ENCODE measurements at places on chromosomes 5 and 9.

GRCh38 chr9:72185561-72185960, 36.3 kb downstream of the GDA start:
- DNase-seq, result no peak

GRCh38 chr9:12964271-12964670, 189.5 kb downstream of the LURAP1L start:
- no peak for DNase-seq

DNA sequence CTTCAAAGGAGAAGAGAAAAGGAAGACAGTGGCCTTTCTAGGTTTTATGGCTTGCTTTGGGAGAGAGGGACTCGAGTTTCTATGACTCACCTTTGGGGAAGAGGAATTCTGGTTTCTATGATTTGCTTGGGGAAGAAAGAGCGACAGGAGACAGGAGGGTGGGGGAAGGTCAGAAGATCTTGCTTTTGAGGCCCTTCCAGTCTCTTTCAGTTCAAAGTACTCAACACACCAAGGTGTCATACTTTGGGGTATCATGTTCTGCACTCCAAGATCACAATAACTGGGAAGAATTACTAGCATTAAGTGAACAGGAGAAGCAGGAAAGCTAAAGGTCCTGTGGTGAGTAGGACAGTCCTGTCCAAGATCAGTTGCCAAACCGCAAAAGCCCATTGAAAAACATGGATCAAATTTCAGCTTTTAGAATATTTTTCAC, 324.5 kb downstream of the ARHGEF28 start:
- DNase-seq, result no peak

GRCh38 chr9:128523199-128523925, 18.8 kb downstream of the GLE1 start:
- no peak for DNase-seq

DNA sequence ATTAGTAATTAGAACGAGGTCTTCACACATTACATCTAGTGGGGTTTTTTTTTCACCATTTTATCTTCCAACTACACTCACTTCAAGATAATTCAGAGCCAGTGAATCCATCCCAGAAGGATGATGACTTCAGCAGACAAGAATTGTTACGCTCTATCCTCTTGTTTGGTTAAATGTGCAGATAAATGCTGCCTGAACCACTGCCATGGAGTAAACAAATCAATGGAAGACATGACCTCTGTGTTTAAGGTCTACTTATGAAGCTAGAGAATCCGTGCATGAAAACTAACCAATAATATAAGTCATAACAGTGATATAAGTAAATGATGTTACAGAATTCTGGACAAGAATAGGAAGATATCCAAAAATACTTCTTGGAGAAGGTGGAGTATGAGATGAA, 602.6 kb downstream of the TLR4 start:
- DNase-seq, result no peak

DNA sequence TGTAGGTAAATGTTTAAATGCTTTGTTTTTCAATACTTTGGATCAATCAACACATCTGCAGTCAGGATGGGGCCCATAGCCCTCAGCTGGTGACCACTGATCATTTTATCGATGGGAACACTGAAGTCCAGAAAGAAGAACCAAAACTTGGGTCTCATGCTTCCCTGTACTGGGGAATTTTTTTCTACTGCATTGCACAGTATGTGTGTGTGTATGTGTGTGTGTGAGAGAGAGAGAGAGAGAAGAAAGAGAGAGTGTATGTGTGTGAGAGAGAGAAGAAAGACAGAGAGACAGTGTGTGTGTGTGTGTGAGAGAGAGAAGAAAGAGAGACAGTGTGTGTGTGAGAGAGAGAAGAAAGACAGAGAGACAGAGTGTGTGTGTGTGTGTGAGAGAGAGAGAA, 202.9 kb upstream of the MSX2 start:
- DNase-seq, result no peak

DNA sequence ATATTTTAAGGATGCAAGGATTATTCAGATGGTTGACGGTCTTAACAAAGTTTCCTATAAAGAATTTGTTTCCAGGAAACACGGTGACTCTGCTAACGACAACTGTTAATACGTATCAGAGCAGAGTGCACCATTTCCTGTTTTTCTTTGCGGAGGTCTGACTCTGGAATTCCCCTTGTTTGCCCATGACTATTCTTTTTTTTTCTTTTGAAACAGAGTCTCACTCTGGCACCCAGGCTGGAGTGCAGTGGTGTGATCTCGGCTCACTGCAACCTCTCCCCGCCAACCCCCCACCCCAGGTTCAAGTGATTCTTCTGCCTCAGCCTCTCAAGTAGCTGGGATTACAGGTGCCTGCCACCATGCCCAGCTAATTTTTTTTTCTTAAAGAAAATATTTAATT, 115.9 kb downstream of the CDC42SE2 start:
- DNase-seq, result peak; percentile 42

DNA sequence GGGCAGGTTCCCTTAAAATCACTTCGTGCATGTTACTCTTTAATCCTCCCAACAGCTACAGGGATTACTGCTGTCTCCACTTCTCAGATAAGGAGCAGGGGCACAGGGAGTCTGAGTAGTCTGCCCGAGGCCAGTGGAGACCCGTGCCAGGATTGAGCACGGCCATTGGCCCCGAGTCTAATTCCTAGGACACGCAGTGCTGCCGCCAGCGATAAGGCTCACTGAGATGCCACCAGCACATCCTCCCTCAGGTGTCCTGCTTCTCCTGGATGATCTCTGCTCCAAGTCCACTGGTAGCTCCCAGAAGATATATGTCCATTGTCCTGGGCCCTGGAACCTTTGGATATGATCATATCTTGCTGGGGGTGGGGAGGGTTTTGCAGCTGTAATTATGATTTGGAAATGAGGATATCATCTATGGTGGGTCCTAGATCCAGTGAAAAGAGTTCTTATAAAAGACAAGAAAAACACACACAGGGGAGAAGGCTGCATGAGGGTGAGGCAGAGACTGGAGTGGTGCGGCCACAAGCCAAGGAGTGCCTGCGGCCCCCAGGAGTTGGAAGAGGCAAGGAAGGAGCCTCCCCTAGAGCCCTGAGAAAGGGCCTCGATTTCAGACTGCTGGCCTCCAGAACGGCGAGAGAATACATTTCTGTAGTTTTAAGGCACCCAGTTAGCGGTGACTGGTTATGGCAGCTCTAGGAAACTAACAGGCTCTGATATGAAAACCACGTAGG, 19.4 kb upstream of the MED10 start:
- DNase-seq, result no peak

- DNase-seq, result no peak
These were observed 46.8 kb upstream of the PLPP6 start for GRCh38 chr9:4615251-4615650.

DNA sequence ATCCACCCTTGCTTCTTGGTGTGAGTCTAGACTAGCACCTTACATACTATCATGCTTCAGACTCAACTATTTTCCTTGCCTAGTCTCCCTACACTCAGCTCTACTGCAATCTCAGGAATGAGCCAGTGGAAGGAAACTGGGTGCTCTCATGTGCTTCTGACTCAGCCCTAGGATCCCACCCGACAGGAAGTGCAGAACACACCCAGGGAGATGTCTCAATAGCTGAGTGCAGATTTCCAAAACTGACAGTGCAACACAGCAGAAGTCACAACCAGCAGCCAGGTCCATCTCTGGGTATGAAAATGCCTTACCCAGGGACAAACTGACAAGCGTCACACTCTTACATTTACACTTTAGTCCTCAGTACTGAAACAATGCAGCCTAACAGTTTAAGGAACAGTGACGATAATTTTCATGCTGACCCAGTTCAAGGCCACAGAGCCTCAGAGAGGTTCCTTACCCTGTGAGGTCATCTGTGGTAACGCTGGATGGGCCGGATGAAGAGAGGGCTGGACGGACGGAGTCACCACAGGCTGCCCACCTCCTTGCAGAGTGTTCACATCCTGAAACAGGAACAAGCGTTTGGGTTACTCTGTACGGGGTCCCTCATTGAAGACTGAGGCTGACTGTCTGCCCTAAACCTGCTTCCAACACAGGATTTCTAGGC, 33.0 kb downstream of the FKBP15 start:
- no peak for DNase-seq

DNA sequence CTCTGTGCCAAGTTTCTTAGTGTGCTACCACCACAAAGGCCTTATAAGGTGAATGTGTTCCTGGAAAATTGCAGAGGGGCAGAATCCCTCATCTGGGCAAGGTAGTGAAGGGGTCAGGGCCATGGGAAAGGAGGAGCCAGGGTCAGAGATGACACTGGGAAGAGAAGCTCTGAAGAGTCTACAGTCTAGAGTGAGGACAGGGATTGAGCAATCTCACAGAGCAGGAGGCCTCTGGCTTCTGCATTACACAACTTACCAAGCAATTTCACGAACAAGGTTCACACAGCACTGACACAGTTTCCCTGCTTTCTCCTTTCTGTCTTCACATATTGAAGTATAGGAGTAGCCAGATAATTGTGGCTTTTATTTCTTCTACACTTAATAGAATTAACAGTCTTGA, 24.5 kb upstream of the IDNK start:
- no peak for DNase-seq

DNA sequence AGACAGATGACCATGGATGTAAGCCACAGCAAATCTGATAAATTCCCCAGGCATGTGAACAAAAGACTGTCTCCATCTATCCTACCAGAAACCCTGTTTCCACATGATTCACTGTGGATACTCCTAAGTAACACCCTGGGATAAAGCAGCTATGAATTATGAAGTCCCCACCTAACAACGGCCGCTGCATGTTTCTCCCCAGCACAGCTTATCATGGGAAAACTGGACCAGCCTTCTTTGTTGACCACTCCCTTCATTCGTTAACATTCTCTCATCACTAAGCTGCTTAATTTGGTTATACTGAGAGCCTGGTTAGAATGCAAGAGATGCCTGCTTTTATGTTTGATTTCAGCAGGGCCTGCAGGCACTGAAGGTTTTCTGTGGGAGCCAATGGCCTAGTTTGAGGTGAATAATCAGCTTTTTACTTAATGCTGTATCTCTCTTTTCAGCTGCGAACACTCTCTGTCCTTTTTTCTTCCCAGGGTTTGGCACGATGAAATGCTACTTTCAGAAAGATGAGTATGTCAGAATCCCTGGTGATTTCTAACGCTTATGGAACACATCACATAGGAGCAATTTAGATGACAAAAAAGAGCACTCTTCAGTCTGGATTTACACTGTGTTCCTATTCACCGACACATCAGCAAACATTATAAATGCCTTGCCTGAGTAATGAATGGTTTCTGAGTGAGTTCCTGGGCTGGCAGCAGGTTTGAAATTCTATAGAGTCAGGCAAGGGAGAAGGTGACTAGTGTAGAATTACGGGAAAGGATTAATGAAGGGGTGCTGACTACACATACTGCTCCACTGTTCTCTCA, 318.4 kb upstream of the ZNF608 start:
- no peak for DNase-seq

DNA sequence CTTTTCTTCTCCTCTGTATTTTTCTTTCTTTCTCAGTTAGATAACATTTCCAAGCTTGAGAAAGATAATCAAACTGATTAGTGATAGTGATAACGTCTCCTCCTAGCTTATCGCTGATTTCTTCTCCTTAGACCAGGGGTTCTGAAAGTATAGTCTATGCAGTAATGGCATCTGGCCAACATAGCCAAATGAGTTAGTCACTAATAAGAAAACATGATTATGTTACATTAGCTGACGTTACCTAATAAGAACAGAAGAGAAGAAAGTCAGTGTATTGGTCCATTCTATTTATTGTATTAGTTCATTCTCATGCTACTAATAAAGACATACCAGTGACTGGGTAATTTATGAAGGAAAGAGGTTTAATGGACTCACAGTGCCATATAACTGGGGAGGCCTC, 111.2 kb downstream of the STRBP start:
- DNase-seq, result no peak

GRCh38 chr5:122844136-122844909, 1.1 kb upstream of the SNX24 start:
- no peak for DNase-seq

- DNase-seq, result no peak
These were observed 80.0 kb upstream of the PCA3 start for GRCh38 chr9:76684213-76684612.

GRCh38 chr5:51383131-51384121, at the start of gene ISL1:
ISL1 (plus strand) TSS chr5:51383448; CDS start chr5:51383672, 224 bp downstream.
- no peak for DNase-seq
